ENCODE measurements at places on chromosomes 4 and X. TPM values are rescaled to one million over a fixed set of nuclear protein-coding genes. Genes with fewer than 3 reads are reported as not detected.

The DCAF8L2 gene
- not detected for total RNA-seq

DNA sequence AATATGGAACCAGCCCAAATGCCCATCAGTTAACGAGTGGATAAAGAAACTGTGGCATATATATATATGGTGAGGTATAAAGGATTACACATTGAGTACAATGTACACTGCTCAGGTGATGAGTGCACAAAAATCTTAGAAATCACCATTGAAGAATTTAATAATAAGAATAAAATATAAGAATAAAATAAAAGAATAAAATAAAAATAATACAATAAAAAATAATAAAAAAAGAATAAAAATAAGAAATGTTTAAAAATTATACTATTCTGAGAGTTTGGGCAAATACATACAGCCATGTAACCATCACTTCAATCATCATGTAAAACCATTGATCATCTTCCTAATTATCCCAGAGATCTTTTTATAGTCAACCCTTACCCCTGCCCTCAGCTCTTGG lies 173.5 kb downstream of the AWAT2 start:
- no peak overlapping the region for H3K27ac ChIP-seq
- no peaks in the 10 kb centered on the region for H3K27me3 ChIP-seq
- H3K36me3 ChIP-seq: no peaks in the 10 kb centered on the region

- DNase-seq: no peak
- H3K4me1 ChIP-seq: no peaks in the 10 kb centered on the region
- no peak overlapping the region for H3K27ac ChIP-seq
- H3K4me3 ChIP-seq: no peak overlapping the region
These were observed 97.1 kb downstream of the TMA16 start for GRCh38 chr4:163591614-163592020.

DNA sequence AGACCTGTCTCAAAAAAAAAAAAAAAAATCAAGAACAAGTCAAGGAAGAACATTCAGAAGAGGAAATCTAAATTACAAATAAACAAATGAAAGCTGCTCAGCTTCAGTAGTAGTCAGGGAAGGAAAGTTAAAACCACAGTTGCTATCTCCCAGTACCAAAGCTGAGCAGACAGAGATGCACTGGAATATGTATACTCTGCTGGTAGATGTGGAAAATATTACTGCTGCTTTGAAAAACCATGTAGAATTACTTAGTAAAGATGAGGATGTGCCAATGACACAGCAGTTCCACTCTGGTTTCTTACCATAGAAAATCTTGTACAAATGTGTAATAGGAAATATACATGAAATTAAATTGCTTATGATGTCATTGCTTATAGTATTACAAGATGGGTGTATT lies 25.1 kb upstream of the PRKX start:
- no peak for DNase-seq
- H3K27me3 ChIP-seq: no peaks in the 10 kb centered on the region
- no peaks in the 10 kb centered on the region for H3K36me3 ChIP-seq
- H3K4me1 ChIP-seq: peaks cover 2% of the 10 kb centered on the region
- H3K4me3 ChIP-seq: no peak overlapping the region
- no peak overlapping the region for H3K27ac ChIP-seq
